Mucosa of descending colon (tissue), 3 donors: ENCODE measurements at places on chromosomes 5 and 9.

DNA sequence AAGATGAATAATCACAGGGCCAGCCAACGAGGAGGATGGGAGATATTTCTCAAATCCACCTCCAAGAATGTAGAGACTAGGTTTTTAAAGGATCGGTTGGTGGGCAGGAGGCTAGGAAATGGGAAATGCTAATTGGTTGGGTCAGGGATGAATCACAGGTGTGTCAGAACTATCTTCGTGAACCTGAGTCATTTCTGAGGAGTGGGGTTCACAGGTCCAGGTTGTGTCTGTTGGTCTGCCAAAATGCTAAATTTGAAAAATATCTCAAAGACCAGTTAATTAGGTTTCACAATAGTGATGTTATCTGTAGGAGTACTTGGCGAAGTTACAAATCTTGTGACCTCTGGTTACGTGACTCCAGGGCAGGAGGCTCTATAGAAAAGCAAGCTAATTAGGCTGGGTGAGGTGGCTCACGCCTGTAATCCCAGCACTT, 2.6 kb upstream of the PLAA start:
- no peak for DNase-seq

DNA sequence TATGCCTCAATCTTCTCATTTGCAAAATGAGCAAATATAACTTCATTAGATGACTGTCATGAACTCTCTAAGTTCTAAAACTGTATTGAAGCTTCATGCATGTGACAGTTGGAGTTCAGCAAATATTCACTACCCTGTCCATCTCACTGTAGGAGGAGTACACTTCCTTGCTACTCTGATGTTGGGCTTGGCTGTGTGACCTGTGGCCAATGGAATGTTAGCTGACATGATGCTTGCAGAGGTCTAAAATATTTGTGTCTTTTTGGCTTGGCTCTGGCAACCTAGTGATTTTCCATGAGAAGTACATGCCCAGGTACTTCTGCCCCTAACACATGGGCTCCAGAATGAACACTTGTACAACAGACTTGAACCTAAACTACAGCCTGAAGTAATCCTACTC, 203.1 kb upstream of the ANKH start:
- no peak for DNase-seq

- DNase-seq: no peak
Measured at GRCh38 chr9:78463750-78464149, 166.8 kb downstream of the PSAT1 start.

DNA sequence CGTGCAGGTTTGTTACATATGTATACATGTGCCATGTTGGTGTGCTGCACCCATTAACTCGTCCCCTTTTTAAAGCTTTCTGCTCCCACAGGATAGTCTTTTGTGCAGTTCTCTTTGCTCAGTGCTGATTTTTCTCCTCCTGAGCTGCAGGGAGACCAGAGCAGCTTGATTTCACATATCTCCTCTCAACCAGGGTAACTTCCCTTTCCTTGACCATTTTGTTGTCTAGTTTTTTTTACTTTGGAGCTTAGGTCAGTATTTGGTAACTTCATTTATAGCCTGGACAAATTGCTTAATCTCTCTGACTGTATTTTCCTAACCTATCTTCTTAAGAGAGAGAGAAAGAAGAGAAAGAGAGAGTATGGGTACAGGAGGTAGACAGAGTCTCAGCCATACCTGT, 137.1 kb upstream of the ZNF366 start:
- no peak for DNase-seq

GRCh38 chr5:108380531-108381349, 1.2 kb downstream of the FBXL17 start:
- DNase-seq: peak; percentile 70

DNA sequence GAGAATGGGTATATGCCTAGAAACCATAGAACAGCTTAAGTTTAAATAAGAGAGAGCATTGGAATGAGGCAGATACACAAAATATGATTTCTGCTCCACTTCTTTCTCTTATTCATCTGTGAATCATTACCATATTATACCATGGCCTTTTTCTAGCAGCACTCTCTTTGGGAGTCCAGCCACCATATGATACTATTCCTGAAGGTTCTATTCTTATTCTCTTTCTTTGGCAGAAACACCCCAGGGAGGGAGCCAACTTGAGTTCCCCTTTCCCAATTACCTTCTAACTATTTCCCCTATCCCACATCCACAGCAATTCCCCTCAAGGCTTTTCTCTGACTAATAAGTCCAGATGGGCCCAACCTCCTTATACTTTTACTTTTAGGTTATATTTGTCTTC, 55.9 kb downstream of the NDUFAF2 start:
- no peak for DNase-seq

GRCh38 chr5:167271081-167271480, 1020.4 kb upstream of the WWC1 start:
- no peak for DNase-seq

DNA sequence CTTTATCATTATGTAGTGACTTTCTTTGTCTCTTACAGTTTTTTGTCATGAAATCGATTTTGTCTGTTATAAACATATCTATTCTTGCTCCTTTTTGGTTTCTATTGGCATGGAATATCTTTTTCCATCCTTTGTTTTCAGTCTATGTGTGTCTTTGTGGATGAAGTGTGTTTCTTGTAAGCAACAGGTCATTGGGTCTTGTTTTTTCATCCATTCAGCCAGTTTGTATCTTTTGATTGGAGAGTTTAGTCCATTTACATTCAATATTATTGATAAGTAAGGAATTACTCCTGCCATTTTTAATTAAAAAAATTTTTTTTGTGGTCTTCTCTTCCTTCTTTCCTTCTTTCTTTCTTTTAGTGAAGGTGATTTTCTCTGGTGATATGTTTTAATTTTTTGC, 194.1 kb downstream of the GDNF start:
- DNase-seq: no peak

DNA sequence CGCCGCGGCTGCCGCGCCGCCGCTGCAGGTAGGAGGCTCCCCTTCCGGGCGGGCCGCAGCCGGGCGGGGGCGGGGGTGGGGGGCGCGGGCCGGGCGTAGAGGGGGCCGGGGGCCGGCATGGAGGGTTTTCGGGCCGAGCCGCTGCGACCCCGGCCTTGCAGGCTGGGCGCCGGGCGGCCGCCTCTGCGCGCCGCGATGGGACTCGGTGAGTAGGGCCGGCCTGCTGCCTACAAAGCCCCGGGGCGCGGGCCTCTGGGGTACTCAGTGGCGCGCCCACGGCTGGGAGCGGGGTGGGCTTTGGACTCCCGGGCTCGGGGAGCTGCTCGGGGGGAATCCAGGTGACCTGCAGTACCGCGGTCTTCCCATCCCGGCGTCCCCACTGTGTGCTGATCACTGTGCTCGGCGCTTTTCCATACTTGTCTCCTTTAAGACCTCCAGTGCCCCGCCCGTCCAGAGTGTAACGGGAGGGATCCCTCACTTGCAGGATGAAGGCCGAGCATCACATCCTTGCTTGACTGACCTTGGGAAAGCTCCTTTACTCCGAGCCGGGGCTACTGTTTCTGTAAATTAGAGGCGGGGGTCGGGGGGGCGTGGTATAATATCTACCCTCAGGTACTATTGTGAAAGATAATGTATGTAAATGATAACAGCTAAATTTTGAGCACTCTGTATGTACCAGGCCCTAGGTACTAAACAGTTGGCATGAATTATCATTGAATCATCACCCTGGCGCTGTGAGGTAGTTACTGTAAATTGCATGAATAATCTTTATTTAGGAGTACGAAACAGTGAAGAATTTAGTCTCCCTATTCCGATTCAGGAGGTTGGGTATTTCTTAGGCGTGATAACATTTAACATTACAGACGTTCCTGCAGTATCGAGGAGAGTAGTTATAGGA, 672 bp downstream of the MSANTD3 start:
- peak; percentile 60 for DNase-seq

GRCh38 chr9:99185934-99186333, 35.8 kb downstream of the ALG2 start:
- no peak for DNase-seq

DNA sequence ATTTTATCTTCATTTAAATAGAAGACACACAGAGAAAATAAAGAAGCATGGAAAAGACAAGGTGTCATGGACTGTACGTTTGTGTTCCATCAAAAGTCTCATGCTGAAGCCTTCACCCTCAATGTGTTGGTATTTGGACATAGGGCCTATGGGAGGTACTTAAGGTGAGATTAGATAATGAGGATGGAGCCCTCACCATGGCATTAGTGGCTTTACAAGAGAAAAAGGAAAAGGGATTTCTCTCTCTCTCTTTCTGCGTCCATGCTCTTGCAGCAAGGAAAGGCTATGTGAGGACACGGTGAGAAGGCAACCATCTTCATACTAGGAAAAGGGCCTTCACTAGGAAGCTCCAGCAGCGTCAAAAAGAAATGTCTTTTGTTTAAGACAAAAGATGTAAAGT, 797.0 kb upstream of the CDH10 start:
- DNase-seq: no peak

DNA sequence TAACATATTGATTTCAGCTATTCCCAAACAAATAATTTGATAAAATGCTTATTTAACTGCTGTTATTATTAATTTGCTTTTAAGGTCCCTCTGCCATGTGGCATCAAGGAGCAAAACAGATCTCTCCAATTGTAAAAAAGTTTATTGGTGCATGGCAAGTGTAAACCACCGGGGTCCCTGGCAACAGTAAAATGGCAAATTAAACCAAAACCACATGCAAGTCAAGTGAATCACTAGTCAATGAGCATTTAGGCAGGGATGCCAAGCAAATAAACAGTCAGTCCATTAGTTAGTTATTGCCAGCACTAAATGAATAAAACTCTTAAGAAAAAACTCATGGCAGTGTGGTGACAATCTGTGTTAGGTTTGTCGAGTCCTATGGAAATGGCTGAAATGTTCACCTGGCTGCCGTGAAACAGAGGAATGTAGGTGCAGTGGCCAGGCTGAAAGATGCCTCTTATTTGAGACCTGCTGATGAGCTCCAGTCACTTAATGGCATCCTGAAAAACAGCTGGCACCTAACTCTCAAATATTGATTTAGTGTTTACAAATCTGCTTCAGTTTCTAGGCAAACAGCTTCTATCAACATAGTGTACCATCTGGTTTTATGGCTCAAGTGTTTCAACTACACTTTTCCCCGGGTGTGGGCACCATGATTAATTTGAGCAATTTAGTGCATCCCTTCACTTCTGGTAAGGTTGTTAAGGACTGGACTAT, 296.5 kb upstream of the ITGA1 start:
- DNase-seq: no peak

DNA sequence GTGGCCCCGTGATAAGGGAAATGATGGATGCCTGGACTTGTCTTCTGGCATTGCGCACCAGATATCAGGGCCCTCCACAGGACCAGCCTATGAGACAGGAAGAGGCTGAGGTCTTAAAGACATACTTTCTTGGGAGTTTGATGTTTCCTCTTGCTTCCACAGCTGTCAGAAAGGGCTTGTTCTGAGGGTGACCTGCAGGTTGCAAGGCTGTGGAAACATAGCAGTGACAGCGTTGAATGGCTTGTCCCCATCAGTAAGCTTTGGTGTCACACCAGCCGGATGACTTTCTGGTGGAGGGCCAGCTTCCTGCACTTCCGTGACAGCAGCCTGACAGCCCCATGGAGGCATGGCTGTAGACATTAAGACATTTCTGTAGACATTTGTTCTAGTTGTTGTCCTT, 143.2 kb downstream of the C9orf152 start:
- no peak for DNase-seq

GRCh38 chr5:28779161-28779754, 1740.9 kb upstream of the CDH9 start:
- no peak for DNase-seq

DNA sequence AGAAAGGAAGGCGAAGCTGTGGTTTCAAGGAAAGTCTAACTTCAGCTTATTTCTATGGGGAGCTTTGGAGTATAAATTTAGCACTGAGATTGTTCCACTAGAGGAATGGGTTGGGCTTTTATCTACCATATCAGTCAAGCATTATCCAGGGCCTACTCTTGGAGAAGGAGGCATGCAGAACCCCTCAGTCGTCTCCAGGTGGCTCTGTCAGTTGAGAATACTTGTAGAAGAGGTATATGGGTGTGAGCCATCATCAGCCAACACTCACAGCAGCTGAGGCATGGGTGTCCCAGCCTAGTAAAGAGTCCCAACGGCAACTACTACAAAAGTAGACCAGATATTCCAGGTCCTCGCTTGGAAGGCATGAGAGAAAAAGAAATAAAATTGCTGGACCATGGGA, 548.5 kb upstream of the GRAMD2B start:
- peak; percentile 3 for DNase-seq

DNA sequence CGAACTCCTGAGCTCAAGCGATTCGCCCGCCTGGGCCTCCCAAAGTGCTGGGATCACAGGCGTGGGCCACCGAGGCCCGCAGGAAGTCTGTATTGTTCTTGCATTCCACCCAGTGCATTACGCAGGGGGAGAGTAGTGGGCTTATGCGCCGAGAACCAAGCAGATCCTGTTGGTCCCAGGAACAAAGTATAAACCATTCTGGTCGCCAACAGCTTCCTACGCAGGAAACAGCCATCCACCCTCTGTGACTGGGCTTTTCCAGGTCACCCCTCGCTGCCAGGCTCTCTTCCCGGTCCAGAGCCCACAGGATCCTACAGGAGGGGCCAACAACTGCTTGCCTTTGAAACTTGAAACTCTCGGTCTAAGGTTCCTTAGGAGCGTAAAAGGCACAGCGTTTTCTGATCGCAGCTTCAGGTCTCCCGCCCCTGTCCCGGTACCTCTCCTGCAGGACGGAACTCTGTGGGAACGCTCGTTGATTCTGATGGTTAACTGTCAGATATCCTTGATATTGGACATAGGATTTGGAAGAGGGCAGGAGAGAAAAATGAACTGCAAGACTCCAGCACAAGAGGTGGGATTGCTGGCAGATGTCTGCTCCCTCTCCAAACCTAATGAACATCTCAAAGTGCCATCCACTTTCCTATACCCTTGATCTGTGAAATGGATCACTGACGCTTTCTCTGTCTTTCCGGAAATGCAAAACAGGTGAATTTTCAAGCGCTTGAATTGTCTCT, 4.2 kb upstream of the ANXA2R start:
- DNase-seq: no peak

GRCh38 chr5:111998871-111999270, 241.9 kb upstream of the NREP start:
- DNase-seq: no peak

- DNase-seq: no peak
Measured at GRCh38 chr9:32344551-32345182, 39.8 kb upstream of the ACO1 start.

DNA sequence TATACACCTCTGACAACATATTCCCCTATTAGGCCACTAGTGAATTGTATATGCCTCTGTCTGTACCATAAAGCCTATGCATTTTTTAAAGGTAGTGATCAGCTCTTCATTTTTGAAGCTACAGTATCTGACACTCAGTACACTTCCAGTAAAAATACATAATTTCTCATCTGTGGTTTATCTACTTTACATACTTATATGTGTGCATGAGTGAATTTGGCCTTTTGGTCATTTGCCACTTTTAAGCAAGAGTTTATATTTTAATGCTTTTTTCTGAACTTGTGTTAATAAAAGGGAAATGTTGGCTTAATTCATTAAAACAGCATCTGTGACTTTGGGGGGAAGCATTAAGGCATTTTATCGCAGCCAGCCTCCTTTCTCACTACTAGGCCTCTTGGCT, 47.8 kb downstream of the ST8SIA4 start:
- DNase-seq: no peak

GRCh38 chr5:150639751-150640150, 709 bp upstream of the SYNPO start:
- no peak for DNase-seq
